T-cell (primary cell): ENCODE measurements at places on chromosomes 1 and 21.

- no peak for DNase-seq
Measured at GRCh38 chr1:33097762-33098161, 16.8 kb downstream of the AZIN2 start.

DNA sequence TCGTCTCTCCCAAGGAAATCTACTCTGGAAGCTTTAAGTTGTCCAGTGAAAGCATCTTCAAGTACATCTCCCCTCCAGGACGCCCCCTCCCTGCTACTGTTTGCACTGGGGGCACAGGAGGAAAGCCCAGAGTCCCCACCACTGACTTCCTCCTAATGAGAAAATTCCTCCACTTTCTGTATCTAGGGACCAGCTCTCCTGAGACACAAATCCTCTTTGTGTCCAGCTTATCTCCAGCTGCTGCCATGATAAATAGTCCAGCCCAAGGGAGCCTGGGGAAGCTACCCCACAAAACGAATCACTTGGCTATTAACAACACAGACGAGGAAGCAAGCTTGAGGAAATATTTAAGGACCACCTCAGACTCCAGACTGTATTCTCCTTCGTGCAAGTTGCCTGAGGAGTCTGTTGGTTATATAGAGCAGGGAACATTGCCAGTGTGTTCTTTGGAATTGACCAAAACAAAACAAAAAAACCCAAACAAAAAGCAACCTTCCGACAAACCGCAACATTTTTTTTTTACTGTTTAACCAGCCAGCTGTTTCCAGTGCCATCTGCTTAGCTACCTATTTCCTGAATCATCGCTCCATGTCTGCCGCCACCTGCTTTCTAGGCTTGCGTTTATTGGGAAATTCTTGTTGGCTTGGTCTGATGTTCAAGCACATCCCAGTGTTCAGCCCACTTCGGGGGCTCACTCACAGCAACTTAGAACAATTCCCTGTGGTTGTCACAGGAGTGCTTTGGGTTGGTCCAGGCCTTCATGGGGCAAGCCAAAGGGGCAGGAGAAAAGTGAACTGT lies 7.7 kb downstream of the C1orf226 start:
- DNase-seq, result no peak

DNA sequence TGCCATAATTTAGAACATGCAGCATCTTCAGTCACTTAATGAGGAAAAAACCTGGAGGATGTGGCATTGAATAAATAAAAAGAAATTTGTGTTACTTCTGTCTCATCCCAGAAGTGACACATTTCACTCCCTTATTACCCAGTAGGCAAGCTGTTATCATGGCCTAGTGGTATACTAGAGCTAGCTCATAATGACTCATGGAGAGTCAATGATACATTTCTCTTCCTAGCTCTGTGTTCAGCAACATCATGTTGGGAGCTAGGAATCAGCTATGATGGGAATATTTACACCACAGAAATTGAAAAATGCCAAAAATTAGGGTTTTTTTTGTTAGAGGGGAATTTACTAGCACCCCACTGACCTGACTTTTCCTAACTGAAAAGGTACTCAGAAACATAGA lies 182.7 kb downstream of the HMCN1 start:
- DNase-seq, result no peak

DNA sequence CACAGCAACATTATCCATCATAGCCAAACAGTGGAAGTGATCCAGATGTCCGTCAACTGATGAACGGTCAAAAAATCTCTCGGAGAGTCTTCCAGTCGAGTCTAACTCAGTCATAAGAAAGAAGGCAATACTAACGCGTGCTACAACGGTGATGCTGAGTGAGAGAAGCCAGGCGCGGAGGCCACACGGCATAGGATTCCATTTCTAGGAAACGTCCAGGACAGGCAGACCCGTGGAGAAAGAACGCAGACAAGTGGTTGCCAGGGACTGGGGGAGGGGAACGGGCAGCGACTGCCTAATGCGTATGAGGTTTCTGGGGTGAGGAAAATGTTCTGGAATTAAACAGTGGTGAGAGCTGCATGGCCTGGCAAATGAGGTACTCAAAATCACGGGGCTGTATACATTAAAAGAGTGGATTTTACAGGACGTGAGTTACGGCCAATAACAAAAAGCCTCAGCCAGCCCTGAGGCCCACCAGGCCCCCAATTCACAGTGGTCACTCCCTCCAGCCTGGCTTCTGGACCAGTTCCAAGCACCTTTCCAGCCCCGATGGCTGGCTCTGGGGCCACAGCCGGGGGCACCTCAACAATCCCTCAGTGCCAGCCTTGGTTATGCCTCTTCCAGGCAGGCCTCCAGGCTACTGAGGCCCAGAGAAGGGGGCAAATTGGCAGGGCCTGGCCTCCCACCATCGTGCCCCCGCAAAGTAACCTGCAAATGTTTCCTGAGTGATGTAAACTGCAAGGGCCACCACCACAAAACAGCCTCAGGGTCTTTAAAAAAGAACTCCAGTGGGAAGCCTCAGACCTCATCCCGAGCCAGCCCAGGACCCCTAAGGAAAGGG lies 3.4 kb downstream of the WNT9A start:
- DNase-seq, result no peak

DNA sequence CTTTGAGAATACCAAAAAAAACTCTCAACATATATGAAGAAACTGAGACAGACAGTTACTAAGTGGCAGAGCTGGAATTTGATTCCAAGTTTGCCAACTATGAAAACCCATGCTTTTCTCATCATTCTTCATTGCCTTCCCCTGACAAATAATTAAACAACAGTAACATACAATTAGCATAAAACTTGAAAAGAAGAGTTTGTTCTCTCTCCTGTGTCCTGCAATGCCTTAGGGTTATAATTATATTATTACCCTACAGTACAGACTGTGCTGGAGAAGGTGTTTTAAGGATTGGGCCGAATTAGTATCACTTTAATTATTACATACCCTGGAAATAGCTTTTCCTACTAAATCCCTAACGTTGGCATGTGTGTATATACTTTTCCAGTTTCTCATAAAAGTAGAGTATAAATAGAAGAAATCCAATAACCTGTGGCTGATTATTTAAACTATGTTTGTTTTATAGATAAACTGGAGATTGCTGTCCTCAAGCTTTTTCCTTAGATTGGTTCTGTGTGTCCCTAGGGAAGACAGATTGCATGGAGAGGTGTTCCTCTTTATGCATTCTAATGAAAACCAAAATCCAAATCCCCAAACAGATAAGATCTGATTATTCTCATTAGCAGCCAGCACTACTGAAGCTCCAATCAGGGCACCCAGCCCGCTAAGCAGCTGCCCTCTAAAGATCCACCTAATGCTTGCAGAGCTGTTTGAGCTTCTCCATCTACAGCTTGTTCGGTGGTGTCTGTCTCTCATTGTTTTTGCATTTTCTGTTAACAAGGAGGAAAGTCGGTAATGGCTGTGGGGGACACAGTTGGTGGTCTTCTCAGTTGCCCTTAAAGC lies 156.3 kb downstream of the TM2D1 start:
- DNase-seq, result no peak

DNA sequence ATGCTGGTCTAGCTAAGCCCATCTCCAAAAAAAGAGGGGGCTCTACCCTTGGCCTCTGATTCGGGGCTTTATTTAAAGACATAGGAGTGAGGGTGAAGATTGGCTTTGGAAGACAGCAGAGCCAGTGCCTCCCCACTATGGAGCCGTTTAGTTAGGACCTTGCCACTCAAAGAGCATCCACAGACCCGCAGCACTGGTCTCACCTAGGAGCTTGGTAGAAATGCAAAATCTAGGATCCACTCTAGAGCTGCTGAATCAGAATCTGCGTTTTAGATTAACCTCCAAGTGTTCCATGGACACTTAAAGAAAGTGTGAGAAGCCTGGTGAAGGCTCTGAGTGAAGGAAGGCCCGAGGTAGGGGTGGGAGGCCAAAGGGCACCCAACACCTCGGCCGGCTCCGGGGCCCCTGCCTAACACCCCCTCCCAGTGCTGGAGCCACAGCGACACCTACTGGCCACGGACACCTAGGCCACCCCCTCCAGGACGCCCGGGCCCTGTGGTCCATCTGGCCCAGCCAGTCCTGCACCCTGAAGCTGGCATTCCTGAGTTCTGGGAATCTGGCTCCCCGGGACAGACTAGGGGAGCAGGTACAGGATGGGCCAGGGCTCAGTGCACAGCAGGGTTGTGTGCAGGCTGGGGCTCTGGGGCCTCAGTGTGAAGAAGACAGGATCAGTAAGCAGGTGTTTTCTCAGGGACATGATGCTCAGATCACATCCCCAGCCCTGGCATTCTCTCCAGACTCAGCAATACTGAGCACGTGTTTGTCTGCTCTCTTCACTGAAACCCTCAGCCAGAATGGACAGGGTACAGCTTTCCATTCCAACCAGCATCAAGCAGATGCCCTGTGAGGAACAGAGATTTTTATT lies 79.2 kb downstream of the TMEM53 start:
- DNase-seq, result peak; percentile 62

GRCh38 chr1:219201656-219202055 lies 28.0 kb downstream of the LYPLAL1 start:
- no peak for DNase-seq

DNA sequence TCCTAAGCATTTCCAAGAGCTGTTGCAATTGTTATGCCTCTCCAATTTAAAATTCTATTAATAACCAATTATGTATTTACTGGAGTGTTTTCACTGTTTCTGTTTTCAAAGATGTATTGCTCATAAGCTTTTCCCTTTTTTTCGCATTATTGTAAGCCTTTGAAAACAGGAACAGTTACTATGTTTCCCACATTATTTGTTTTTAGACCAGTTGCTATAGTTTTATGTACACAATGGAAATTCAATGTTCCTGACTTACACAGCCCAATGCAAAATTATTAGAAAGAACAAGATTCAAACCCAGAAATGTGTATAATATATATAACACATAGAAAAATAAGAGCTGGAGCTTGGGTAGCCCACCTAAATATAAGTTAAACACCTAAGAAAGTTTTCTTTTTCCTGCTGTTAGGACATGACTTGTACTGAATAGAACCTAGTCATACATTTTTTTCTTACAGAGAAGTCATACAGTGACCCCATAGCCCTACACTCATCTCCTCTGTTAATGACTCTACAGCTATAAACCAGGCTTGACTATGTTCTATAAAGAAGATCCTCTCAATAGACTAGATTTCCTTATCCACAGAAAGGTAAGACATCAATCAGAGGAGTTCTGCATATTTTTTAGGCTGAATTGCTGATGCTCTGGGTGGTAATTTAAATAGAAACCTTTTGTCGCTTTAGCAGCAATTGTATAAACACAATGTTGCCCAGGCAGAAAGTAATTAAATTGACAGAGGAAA lies 299.6 kb downstream of the USH2A start:
- no peak for DNase-seq

DNA sequence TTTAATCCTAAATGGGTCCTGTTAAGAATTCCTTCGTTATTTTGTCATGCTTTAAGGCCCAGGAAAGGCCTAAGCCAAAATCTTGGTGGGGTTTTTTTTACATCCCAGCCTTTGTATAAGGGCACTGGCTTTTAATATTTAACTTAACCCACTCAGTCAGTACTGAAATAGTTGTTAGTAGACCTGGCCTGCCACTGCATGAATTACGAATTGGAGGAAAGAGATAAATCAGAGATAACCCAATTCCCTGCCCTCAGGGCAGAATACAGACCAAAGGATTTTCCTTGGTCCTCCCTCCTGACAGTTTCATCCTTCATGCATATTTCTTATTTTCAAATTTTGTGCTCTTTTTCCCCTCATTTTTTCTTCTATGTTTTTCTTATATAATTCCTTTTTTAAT lies 193.0 kb downstream of the FASLG start:
- DNase-seq, result no peak

GRCh38 chr1:217333939-217334338 lies 297.0 kb downstream of the GPATCH2 start:
- no peak for DNase-seq

- no peak for DNase-seq
Measured at GRCh38 chr1:42923367-42924081, 35.1 kb downstream of the SLC2A1 start.

DNA sequence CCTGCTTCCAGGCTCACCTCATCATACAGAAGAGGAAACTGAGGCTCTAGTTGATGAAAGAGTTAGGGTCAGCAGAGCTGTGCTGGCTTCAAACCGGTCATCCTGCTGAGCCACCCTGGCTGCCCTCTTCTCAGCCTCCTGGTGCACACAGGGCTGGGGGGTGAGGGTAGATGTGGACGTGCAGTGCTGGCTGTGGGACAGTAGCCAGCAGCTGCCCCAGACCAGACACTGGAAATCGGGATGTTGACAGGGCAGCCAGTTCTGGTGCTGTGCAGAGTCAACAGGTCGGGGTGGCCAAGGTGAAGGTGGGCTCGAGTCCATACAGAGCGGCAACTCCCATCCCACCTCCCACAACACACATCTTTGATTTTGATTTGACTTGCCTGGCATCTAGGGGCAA lies 1.5 kb upstream of the CLCNKA start:
- DNase-seq, result no peak
